Naive thymus-derived CD4-positive, alpha-beta T cell (primary cell): ENCODE measurements at places on chromosomes 6 and 20.

DNA sequence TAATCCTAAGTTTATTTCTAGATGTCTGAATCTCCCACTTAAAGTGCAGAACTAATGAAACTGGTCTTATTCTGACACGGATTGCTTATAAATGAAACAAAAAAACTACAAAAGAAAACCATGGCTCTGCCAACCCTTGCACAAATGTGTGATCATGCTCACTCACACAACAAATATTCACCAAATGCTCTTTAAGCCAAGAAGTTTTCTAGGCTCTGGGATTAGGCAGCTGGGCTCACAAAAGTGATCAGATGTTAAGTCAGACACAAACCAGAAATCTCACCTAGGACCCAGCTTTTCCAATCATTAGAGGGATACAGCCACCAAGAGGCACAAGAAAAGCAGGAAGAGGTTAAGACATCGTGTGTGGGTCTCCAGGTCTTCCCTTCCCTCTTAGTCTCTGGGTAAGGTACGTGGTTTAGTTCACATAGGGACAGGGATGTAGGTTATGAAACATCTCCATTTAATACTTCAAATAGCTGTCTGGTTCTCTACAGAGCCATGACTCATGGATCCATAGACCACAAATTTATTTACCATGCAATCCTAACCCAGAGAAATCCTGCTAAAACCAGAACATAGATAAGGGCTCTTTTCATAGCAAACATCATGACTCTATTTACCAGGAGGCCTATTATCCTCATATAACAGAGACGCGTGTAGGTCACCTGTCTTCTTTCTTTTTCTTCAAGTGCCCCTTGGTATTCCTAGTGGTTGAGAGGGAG lies 165.2 kb downstream of the WDR27 start:
- DNase-seq: no peak

DNA sequence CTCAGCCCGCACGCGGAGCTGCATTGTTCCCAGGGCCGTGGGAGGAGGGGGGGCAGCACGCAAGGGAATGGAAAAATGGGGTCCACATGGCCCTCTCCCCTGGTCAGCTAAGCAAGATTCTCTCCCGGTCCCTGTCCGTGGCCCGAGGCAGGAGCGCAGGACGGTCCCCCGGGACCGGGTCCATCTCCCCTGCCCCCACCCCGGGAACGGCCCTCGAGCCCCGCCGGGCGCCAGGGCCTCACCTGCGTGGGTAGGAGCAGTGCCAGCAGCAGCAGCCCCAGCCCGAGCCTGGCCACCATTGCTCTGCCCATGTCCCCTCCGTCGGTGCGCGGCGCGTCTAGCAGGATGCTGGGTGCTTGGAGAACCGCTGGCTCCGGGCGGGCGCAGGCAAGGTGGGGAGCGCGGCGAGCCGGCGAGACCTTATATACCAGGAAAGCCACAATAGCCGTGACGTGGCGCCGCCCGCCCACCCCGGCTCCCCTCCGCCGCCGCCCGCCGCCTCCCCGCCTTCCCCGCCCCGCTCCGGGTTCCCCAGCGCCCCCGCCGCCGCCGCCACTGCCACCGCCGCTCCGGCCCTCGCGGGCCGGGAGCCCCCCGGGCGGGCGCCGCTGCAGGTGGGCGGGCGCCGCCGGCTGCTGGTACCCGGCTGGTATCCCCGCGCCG lies at the start of gene CD24:
Gene CD24 (minus strand): TSS at position 394 of the 663 bp plus-strand sequence. CDS start 83 bp downstream, at position 311.
- no peak for DNase-seq

- DNase-seq: no peak
Measured at GRCh38 chr20:59994697-59995122, 36.5 kb downstream of the CDH26 start.

- DNase-seq: no peak
Measured at GRCh38 chr20:41300886-41301285, 16.6 kb downstream of the ZHX3 start.

DNA sequence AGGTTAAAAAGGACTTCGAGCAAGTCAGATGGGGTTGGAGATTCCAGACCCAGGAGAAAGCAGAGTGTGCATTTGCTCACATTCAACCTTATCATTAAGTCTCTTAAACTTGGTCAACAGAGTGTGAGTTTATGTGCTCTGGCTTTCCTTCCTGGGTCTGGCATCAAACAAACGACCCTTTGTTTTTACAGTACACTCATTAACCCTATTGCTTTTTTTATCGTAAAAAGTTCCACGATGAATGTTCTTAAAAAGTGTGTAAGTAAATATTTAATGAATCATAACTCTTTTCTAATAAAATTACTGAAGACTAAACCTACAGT lies 2.5 kb downstream of the FYN start:
- DNase-seq: no peak

GRCh38 chr6:125597411-125598253 lies 151.8 kb upstream of the HEY2 start:
- no peak for DNase-seq

DNA sequence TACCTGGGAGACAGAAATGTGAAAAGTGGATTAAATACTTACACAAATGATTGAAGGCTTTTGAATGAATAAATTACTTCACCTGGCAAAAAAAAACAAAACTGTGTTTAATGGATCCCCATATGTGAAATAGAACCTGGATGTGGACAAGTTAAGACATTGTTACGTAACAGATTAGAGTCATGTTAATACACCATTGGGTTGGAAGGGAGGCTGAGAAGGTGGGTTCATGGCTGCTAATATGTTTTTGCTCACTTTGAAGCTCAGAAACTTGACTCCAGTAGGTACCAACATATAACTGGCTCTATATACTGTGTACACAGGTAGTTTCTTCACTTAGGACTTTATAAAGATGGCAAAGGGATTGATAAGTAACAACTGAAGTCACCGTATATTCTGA lies 21.4 kb upstream of the TENT5A start:
- no peak for DNase-seq

DNA sequence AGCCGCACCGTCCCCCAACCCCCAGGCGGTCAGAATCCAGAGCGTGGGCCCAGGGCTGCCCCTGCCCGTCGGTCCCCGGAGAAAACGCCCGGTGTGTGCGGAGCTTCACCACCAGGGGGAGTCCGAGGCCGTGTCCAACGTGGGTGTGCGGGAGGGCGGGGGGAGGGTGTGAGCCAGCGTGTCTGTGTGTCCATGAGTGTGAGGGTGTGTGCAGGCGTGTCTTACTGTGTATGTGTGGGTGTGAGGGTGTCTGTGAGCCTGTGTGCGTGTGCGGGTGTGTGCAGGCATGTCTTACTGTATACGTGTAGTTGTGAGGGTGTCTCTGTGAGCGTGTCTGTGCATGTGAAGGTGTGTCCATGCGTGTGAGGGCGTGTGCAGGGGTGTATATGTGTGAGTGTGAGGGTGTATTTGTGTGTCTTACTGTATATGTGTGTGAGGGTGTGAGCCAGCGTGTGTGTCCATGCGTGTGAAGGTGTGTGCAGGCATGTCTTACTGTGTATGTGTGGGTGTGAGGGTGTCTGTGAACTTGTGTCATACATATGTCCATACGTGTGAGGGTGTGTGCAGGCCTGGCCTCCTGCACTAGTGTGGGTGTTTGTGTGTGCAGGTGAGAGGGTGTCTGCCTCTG lies 24.6 kb upstream of the GATA5 start:
- peak; percentile 72 for DNase-seq

DNA sequence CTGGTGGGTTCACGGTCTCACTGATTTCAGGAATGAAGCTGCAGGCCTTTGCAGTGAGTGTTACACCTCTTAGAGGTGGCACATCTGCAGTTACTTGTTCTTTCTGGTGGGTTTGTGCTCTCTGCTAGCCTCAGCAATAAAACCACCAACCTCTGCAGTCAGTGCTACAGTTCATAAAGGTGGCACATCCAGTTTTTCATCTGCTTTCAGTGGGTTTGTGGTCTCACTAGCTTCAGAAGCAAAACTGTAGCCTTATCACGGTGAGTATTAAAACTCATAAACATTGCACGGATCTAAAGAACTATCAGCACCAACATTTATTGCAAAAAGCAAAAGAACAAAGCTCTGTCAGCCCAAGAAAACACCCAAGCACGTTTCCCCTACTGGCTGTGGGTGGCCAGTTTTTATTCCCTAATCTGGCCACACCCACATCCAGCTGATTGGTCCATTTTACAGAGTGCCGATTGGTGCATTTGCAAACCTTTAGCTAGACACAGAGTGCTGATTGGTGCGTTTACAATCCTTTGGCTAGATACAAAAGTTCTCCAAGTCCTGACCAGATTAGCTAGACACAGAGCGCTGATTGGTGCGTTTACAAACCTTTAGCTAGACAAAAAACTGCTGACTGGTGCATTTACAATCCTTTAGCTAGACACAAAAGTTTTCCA lies 3.4 kb upstream of the TMEM14C start:
- peak; percentile 58 for DNase-seq

- DNase-seq: no peak
Measured at GRCh38 chr6:43972913-43973300, 154.3 kb downstream of the MRPL14 start.

DNA sequence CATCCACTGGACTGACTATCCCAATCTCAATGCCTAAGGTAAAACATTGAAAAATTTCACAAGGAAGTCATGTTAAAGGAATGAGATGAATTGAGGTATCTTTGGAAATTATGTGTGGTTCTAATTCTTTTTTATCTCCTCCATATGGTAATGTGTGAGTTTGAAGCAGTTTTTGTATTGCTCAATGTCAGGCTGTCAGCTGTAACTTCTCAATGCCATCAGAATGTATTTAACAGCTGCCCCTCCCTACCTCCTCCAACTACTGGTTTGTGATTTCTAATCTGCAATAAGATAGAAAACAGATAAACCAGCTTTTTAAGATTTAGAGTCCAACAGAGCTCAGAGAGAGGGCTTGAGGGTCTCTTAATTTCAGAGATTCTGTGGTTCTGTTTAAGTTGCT lies 1005.8 kb upstream of the ADGRB3 start:
- DNase-seq: no peak

- DNase-seq: no peak
Measured at GRCh38 chr20:42027746-42028268, 409.6 kb upstream of the CHD6 start.

GRCh38 chr6:16539086-16539931 lies 222.0 kb downstream of the ATXN1 start:
- no peak for DNase-seq

DNA sequence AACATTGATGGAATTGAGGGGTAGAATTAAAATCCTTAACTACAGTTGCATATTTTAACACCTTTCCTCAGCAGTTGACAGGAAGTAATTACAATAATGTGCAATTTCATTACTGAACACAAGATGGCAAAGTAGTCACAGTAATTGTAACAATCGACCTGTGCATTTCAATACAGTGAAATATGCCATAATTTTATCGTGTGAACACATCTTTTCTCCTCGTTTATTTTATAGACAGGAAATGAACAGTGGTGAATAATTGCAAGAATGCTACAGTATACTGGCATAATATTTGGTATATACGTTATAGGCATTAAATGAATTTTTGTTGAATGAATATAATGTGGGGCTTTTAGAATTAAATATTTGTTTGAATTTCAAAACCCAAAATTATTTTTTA lies 25.0 kb downstream of the CYB5R4 start:
- no peak for DNase-seq

GRCh38 chr6:14066782-14067406 lies 50.7 kb upstream of the CD83 start:
- DNase-seq: peak; percentile 43

GRCh38 chr20:22908437-22908836 lies 126.7 kb upstream of the SSTR4 start:
- no peak for DNase-seq

DNA sequence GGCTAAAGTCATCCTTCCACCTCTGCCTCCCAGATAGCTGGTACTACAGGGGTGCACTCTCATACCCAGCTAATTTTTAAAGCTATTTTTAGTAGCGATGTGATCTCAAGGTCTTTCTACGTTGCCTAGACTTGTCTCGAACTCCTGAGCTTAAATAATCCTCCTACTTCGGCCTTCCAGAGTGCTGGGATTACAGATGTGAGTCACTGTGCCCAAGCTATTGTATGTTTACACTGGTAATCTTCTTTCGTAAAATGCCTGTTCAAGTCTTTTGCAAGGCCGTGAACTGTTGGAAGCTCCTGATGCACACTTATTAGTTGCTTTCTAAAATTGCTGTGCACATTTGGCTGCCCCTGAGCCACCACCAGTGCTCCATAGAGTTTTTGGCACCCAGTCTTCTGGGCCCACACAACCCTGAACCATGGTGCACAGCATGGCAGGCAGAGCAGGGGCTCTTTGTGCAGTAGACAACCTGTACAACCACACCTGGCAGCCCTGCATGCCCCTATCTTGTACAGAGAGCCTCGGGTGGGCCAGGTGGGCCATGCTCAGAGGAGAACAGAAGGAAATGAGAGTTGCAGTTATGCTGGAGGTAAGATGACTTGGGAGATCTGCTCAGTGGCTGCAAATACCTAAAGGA lies 33.3 kb downstream of the PDRG1 start:
- no peak for DNase-seq

GRCh38 chr20:44993343-44993742 lies 27.0 kb downstream of the STK4 start:
- DNase-seq: no peak

DNA sequence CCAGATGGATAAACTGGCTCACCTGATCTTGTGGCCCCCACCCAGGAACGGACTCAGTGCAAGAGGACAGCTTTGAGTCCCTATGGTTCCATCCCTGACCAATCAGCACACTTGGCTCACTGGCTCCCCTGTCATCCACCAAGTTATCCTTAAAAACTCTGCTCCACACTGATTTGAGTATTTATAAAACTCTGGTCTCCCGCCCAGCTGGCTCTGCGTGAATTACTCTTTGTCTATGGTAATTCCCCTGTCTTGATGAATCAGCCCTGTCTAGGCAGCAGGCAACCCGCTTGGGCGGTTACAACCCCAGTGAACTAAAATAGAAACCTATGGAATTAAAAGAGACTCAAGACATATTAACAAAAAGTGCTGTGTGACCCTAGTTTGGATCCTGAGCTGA lies 38.1 kb upstream of the CD83 start:
- DNase-seq: no peak

GRCh38 chr6:56692523-56693245 lies 50.0 kb upstream of the DST start:
- no peak for DNase-seq

DNA sequence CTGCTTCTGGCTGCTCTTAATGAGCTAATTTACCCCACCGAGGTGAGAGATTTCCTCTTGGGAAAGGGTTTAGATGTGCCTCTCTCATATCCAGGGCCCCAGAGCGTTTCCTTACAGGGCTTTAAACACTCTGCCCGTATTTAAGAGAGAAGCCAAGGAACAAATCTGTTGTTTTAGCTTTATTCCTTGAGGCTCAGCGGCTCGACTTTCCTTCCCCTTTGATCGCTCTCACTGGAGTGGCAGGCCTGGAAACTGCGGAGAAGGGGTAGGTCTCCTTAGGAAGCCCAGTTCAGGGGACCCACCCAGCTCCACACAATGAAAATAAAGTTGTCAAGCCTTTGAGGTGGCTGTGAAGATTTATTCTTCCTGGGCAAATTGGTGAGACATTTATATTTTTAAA lies 132.0 kb upstream of the JAG1 start:
- DNase-seq: no peak

- peak; percentile 29 for DNase-seq
Measured at GRCh38 chr6:28940294-28940857, 16.6 kb upstream of the TRIM27 start.

DNA sequence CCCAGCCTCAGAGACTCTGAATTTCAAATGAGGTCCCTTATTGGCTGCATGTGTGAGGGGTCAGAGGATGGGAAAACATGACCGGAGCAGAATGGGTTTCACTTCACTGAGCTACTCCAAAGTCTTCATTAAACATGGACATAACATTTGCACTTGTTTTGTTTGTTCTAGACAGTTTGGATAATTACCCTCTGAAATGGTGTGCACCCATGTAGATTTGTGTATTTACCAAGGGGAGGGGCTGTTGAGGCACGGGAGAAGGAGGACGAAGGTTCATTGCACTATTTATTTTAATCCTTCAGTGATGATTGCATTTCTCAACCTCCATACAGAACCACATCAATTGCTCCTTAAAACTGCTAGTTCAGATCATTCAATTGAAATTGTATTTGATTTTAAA lies 364.2 kb downstream of the TFAP2B start:
- DNase-seq: no peak
